ENCODE measurements at places on chromosomes 12 and 14. TPM values are rescaled to one million over a fixed set of nuclear protein-coding genes. Genes with fewer than 3 reads are reported as not detected.

Gene RNASE2
- total RNA-seq: not detected

GRCh38 chr14:41062826-41063225, 543.9 kb upstream of the LRFN5 start:
- DNase-seq: no peak

DNA sequence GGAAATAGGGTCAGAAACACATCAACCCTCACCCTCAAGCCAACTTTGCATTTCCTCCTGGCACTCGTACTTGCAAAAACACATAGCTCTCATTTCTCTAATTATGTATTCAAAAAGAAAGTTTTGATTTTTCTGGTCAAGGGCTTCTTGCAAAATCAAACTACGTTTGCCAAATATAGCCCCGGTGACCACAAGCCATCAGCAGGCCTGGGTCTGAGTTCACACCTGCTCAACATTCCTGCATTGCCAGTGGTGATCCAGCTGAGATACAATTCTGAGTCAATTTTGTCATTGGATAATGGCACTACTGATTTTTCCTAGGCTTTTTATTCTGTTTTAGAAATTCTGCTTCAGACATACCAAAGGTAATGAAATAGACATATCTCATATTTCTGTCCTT, 10.7 kb upstream of the BHLHE41 start:
- DNase-seq: no peak

Gene GPR65
- total RNA-seq: not detected

DNA sequence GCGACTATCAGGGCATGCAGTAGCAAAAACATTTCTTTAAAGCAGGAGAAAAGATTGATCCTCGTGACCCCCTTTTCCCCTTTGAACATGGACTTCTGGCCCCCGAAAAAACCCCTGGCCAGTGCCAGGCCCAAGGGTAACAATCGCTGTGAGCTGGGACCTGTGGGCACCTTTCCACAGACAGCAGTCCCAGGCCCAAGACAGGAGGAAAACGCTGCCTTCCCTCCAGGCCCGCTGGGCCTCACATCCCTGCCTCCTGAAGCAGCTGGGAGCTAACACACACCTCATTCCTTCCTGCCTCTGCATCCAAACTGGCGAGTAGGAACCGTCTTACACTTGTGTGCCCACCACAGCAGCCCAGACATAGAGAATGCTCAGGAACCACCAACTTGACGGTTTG, 1.2 kb downstream of the VWF start:
- DNase-seq: no peak

Gene PPP1R1A
- total RNA-seq: 0.23 TPM

- DNase-seq: no peak
Measured at GRCh38 chr14:74859757-74860552, 16.0 kb downstream of the PROX2 start.

GRCh38 chr12:96255077-96255476, 60.9 kb downstream of the ELK3 start:
- DNase-seq: no peak

DNA sequence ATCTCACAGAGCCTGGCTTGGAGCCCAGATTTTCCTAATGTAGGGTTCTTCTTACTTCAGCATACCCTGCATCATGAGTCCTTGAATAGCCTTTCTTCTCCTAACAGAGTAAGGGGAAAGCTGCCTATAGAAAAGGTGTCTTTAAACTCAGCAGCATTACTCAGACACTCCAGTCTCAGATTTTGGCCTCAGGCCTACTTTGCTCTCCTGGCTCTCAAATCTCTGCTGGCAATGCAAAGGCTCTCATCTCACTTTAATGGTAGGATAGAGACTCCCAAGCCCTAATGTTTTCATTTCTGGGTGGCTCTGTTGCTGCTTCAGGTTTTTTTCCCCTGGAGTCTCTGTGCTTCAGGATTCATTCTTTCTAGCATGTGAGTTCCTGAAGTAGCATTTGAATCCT, 9.1 kb upstream of the NKX2-8 start:
- no peak for DNase-seq

DNA sequence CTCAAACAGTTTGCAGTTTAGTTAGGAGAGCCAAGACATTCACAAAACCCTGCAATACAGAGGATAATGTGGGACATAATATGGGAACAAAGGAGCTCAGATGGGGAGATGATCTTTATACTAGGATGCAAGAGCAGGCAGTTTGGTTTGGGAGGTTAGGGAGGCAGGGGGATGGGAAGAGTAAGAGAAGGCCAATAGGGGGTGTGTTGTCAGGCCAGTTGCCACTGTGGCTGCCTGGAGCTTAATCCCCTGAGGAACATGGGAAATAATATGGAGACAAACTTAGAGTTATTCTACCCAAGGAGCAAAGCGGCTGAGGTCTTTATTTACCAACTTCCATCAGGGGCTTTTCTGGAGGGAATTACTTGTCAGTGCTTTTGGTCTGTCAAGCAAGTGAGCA, 10.0 kb upstream of the CSRP2 start:
- DNase-seq: no peak

Gene RFLNA
- total RNA-seq: 5.4 TPM

DNA sequence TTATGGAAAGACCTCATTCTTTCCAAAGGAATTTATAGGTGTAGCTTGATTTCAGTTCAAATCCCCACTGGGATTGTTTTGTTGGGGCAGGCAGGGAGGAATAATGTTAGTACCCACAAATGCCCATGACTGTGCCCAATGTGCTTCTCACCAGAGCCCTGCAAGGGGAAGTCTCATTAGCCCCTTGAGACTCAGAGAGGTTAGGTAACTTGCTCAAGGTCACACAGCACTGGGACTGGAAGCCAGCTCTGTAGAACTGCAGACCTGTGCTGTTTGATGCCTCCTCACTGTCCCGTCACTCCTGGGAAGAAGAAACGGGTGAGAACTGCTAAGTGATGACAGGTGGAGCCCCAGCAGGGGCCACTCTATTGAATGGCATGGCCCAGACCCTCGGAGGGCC, 8.9 kb downstream of the ANKRD9 start:
- no peak for DNase-seq

GRCh38 chr12:94175763-94176668, 27.6 kb downstream of the PLXNC1 start:
- DNase-seq: no peak

Gene DHH
- 1.9 TPM for total RNA-seq

Gene MLH3
- total RNA-seq: 17.0 TPM

GRCh38 chr12:39490500-39491282, 47.8 kb upstream of the KIF21A start:
- no peak for DNase-seq

DNA sequence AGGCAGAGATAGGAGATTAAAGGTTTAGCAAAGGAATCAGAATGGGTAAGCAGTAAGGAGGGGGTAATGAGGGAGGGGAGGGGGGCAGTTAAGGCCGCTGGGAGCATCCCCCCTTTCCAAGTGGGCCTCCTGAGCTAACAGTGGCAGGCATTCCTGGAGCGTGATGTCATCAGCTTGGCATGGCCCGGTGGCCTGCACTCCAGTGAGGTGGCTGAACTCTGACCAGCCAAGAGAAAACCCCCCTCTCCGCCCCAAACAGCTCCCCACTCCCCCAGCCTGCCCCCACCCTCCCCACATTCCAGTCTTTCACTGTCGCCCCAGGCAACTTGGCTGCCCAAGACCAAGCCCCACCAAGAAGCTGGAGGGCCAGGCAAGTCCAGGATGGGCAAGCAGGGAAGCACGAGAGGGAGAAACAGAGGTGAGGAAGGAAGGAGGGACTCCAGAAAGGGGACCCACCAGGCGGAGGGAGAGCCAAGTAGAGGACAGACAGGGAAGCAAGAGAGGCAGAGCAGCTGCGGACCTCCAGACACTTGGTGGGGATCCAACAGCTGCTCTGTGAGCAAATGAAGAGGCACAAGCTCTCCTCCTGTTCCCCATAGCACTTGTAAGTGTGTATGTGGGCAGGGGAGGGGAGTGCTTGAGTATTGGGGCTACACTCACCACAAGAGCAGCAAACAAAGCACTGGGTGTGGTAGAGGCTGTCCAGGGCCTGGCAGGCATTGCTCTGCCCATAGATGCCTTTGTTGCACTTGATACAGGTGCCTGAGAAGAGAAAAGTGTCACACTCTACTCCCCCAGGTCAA, 4.5 kb downstream of the AJUBA start:
- DNase-seq: no peak

Gene DNAJC22
- total RNA-seq: 1.9 TPM

Gene ARHGAP9
- 0.92 TPM for total RNA-seq

Gene TAS2R42
- total RNA-seq: not detected

DNA sequence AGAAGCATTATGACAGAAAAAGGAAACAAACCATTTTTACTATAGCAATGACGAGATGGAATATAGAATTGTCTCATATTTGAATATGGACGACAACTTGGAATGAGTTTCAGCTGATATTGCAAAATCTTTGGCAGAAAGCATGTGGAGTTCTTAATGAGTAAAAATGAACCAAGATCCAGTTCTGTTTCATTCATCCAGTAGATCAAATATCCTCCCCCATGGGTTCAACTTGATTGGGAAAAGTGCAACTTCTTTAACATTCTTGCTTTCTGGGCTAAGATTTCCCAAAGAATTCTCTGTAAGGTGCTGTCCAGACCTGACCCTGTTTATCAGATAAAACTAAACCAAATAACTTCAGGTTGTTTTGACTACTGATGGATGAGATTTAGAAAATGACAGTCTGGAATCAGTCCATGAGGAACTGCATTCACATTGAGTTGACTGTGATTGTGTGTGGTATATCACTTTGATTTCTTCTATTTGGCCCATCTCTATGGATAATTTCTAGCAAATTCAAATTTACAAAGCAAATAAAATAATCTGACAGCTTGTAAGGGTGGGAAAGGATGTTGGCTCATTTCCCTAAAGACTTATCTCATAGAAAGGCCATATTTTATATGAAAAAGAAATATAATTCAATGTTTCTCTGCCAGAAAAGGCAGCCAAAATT, 267.4 kb downstream of the ADAMTS20 start:
- DNase-seq: no peak

GRCh38 chr14:75063013-75063412, 811 bp downstream of the ACYP1 start:
- no peak for DNase-seq

Gene LALBA
- not detected for total RNA-seq

Gene RPS26
- total RNA-seq: 46.4 TPM

DNA sequence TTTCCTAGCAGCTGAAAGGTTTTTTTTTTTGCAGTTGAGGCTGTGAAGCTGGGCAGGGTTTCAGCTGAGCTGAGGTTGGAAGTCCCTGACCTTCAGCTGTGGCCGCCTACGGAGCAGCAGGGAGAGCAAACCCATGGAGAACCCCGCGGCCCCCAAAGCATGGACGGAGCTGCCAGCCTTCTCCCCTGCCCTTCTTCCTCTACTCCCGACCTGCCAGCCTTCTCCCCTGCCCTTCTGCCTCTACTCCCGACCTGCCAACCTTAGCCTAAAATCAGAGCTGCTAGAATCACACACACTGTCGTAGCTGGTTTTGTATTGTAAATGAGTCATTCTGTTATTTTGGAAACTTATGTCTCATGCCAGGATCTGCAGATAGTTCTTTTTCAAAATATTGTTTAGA, 74.6 kb downstream of the PPP2R5C start:
- DNase-seq: no peak

Gene OASL
- total RNA-seq: 21.1 TPM

- peak; percentile 50 for DNase-seq
Measured at GRCh38 chr12:69534389-69534822, 50.9 kb upstream of the CCT2 start.

DNA sequence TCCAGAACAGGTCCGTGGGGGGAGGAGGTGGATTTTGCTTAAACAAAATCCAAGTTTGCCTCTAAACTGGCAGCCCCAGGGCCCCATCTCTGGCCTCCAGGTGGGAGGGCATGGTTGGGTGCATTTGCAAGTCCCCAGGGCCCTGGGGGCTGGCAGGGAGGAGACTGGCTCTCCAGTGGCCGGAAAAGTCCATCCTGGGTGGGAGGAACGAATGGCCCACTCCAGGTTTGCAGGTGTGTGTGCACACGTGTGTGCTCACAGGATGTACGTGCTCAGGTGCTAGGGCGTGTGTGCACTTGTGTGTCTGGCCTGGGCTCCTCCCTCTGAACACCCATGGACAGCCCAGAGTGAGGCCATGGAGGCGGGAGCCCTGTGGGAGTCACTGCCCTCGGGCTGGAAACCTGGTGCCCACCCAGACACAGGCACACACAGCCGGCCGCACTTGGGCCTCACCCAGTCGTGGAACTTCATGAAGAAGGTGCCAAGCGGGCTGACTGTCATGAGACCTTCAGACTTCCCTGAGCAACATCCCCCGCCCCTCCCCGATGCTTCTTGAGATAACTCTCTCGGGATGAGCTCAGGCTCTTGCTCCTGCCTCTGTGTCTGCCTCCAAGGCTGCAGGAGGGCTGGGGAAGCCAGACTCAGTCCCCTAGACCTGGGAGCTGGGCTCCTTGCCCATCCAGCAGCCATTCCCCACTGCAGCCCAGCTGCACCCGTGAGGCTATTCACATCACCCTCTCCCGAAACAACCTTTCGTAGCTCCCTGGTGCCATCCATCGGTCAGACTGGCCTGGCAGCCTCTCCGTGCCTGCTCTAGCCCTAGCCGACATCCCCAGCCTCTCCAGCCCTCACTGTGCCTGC, 9.4 kb downstream of the AHNAK2 start:
- no peak for DNase-seq

- no peak for DNase-seq
Measured at GRCh38 chr14:20489093-20489994, 16.0 kb upstream of the RNASE10 start.

- no peak for DNase-seq
Measured at GRCh38 chr12:4535092-4535491, 3.6 kb upstream of the RAD51AP1 start.

- DNase-seq: no peak
Measured at GRCh38 chr12:89326239-89327040, 25.9 kb downstream of the DUSP6 start.

Gene PPP1R36
- 0.69 TPM for total RNA-seq

GRCh38 chr12:3330976-3331510, 160.0 kb upstream of the PRMT8 start:
- no peak for DNase-seq

GRCh38 chr14:36663404-36664321, 2.0 kb downstream of the PAX9 start:
- no peak for DNase-seq

DNA sequence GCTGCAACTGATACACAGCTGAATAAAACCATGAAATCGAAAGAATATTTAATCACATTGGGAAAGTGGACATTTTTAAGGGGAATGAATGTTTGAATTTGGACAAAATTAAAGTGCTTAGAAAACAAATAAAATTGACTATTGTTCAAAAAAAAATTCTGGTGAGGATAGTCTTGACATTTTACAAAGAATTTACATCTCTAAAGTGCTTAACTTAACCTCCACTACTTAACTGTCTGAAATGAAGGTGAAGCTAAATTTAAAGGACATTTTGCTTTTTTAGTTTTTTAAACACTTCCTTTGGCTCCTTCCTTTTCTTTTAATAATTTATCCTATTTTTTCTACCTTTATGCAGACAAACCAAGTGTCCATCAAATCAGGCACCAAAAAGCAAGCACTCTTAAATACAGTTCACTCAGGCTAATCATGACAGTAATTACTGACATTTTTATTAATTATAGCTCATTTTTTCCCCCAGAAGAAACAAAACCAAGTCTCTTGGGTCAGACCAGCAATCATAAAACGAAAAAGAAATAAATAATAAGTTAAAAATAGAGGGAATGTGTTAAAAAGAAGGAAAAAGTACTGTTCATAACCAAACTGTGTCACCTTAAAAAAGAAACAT, 5.7 kb upstream of the CCND2 start:
- DNase-seq: no peak

Gene SERPINA10
- 0.03 TPM for total RNA-seq

Gene RIPK3
- not detected for total RNA-seq

- DNase-seq: no peak
Measured at GRCh38 chr14:75725481-75725880, 64.4 kb downstream of the TTLL5 start.

GRCh38 chr12:119249383-119250155, 70.8 kb downstream of the HSPB8 start:
- no peak for DNase-seq

- DNase-seq: no peak
Measured at GRCh38 chr12:82952946-82953345, 266.2 kb downstream of the TMTC2 start.

Gene KRT83
- total RNA-seq: 0.28 TPM

Data from Panc1 (cell line).